Smooth muscle cell of the coronary artery (primary cell): ENCODE measurements at places on chromosomes 5 and 9. TPM values are rescaled to one million over a fixed set of nuclear protein-coding genes. Genes with fewer than 3 reads are reported as not detected.

Gene DNAH5
- 0.12 and 0.15 TPM in 2 replicates for total RNA-seq

Gene IRX1
- total RNA-seq, result 4.4 TPM in 1 of 2 replicates, not detected in the other

Gene ARID3C
- total RNA-seq, result 0.08 TPM in 1 of 2 replicates, not detected in the other

Gene CBY3
- not detected in 2 replicates for total RNA-seq

Gene FAF2
- total RNA-seq, result 27.1 and 32.0 TPM in 2 replicates

Gene FAM200C
- total RNA-seq, result 2.9 and 3.6 TPM in 2 replicates

Gene ACTBL2
- 0.23 TPM in 1 of 2 replicates, not detected in the other for total RNA-seq

Gene PCDHB10
- 0.59 and 0.68 TPM in 2 replicates for total RNA-seq

Gene ANP32B
- 11.3 and 21.1 TPM in 2 replicates for total RNA-seq

Gene DPP7
- 93.0 and 99.2 TPM in 2 replicates for total RNA-seq

Gene SV2C
- total RNA-seq, result not detected in 2 replicates

Gene SEMA5A
- 13.6 and 69.7 TPM in 2 replicates for total RNA-seq

Gene PCDHAC2
- 0.15 and 2.3 TPM in 2 replicates for total RNA-seq

Gene NTRK2
- 0.38 and 25.4 TPM in 2 replicates for total RNA-seq

Gene ABLIM3
- 6.5 and 13.8 TPM in 2 replicates for total RNA-seq

Gene HTR4
- 0.08 TPM in 1 of 2 replicates, not detected in the other for total RNA-seq

Gene EIF4EBP3
- 0.90 and 3.7 TPM in 2 replicates for total RNA-seq

Gene PCDHA1
- 0.08 TPM in 1 of 2 replicates, not detected in the other for total RNA-seq

Gene PDCD1LG2
- total RNA-seq, result 4.3 and 6.6 TPM in 2 replicates

Gene SERF1A
- 1.6 TPM in 2 replicates for total RNA-seq

Gene CLIC3
- total RNA-seq, result 1.3 and 4.6 TPM in 2 replicates

Gene ZDHHC11
- 0.94 and 1.3 TPM in 2 replicates for total RNA-seq

Gene COMMD10
- 14.2 and 29.5 TPM in 2 replicates for total RNA-seq

Gene BNC2
- total RNA-seq, result 11.0 and 29.6 TPM in 2 replicates

Gene SPATA31A3
- total RNA-seq, result not detected in 2 replicates
